ENCODE measurements at places on chromosomes 5 and 9.

GRCh38 chr5:17406423-17406838 is 91.6 kb upstream of the TAF11L2 start:
- no peak for DNase-seq

- DNase-seq = no peak
These were observed 42.8 kb upstream of the PITX1 start for GRCh38 chr5:135076801-135077200.

- DNase-seq = no peak
These were observed 18.1 kb downstream of the LARP1 start for GRCh38 chr5:154773326-154773725.

DNA sequence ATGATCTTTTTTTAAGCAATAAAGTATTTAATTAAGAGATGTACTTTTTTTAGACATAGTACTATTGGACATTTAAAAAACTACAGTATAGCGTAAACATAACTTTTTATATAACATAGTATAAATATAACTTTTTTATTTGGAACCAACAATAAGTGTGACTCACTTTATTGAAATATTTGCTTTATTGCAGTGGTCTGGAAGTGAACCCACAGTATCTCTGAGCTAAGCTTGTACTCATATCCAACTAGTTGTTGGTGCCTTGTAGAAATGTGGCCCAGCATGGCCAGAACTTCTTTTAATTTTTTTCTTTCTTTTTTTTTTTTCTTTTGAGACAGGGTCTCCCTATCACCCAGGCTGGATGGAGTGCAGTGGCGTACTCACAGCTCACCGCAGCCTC is 61.5 kb upstream of the GALNT10 start:
- no peak for DNase-seq

GRCh38 chr9:37707748-37708147 is 45.9 kb upstream of the TRMT10B start:
- DNase-seq = no peak

- DNase-seq = no peak
These were observed 42.3 kb downstream of the SH3RF2 start for GRCh38 chr5:145978708-145979107.

- DNase-seq = no peak
These were observed 241.3 kb downstream of the DEPDC1B start for GRCh38 chr5:60458666-60459065.

GRCh38 chr9:31135567-31135966 is 1248.9 kb upstream of the ACO1 start:
- DNase-seq = no peak

GRCh38 chr5:40685193-40685592 is 5.5 kb downstream of the PTGER4 start:
- no peak for DNase-seq

All from GM10248 (cell line).